ENCODE measurements at places on chromosomes 6 and 20.

GRCh38 chr6:118677193-118677592 lies 25.8 kb upstream of the CEP85L start:
- no peak for DNase-seq

- DNase-seq = no peak
These were observed 24.9 kb downstream of the SASH1 start for GRCh38 chr6:148367411-148368024.

DNA sequence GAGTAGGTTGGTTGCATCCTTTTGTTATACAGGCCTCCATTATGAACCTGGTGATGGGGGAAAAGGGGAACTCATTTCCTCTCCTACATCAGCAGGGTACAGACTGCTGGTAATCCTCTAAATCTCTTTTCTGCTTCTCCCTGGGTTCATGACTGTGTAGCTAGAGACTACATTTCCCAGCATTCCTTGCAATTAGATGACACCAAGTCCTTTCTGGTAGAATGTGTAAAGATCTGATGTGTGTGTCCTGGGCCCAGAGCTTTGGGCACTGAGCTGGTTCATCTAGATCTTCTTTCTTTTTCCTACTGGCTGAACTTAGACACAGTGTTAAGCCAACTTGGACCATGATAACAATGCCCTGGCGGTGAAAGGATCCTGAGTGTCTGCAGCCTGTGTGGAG lies 104.7 kb upstream of the IFNGR1 start:
- DNase-seq = no peak

GRCh38 chr20:219290-220115 lies 7.6 kb upstream of the DEFB129 start:
- no peak for DNase-seq

GRCh38 chr6:150201772-150202329 lies 59.0 kb downstream of the PPP1R14C start:
- no peak for DNase-seq

DNA sequence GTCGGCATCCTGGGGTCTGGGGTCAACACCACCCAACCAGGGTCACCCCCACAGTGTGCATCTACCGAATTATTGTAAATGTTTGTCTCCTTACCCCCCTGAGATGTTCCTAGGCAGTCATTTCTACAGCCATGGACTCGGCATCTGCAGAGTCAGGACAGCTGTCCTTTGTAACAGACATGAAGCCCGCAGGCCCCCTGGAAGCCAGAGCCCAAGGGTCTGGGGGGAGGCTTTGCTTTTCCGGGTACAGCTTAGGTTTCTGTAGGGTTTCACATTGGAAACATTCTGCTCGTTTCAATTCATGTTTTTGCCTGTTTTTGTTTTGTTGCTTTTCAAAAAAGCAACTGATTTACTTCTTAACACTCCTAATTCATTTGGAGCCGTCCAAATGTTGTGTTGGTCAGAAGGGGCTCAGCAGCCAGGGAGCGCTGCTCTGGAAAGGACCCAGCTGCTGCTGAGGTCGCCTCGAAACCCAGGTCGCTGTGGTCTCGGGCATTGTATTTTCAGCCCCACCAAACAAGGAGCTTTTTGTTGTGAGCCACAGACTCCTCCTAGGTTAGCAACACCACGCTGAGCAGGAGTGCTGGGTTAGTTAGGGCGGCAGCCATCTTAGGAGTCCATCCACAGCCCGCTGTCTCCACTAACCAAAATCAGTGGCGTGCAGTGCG lies 160.4 kb downstream of the TMEM242 start:
- DNase-seq = no peak

GRCh38 chr6:47722194-47722593 lies 23.8 kb downstream of the ADGRF4 start:
- no peak for DNase-seq

GRCh38 chr20:45098103-45098773 lies 2.7 kb downstream of the KCNS1 start:
- peak; percentile 35 for DNase-seq

DNA sequence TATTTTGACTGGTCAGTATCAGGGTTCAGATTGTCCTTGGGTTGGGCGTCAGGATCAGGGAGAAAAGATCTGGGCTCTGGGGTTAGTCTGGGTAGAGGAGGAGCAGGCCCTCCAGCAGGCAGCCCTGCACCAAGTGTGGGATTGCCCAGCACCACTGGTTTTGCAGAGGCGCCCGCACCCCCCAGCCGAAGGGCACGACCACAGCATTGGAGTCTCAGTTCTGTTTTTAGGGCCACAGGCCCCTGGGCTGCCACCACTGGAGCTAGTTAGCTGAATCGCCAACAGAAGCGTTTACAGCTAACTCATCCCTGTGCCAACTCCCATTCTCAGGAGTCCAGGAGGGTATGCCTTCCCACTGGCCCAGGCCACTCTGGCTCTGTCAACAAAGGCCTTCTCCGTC lies 84.2 kb downstream of the TCP11 start:
- DNase-seq = no peak

DNA sequence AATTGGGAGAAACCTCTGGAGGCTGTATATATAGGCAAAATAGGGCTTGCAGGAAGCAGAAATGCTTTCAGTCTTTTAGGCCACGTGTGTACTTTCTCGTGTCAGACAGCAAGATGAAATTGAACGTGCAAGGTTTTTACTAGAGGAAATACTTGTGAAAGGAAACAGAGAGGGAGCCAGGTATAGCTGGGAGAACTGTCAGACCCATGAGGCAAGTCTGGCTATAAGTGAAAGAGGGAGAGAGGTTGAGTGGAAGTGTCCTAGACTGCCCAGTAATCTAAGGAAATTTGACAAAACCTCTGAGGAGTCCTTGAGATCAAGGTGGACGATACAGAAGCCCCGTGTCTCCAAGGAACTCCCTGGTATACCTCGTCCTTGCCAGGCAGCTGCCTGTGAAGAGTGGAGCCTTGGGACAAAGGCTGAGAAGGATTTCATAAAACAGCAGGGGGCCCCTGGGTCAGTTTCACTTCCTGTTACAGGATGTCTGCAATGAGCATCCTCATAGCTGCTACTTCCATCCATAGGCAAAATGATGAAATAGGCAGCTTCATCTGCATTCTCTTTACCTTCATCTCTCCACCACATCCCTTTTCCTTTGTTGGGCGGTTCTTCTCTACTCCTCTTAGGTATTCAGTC lies 114.4 kb upstream of the MAP3K7 start:
- DNase-seq = no peak

GRCh38 chr20:19451231-19451922 lies 238.9 kb downstream of the SLC24A3 start:
- no peak for DNase-seq

DNA sequence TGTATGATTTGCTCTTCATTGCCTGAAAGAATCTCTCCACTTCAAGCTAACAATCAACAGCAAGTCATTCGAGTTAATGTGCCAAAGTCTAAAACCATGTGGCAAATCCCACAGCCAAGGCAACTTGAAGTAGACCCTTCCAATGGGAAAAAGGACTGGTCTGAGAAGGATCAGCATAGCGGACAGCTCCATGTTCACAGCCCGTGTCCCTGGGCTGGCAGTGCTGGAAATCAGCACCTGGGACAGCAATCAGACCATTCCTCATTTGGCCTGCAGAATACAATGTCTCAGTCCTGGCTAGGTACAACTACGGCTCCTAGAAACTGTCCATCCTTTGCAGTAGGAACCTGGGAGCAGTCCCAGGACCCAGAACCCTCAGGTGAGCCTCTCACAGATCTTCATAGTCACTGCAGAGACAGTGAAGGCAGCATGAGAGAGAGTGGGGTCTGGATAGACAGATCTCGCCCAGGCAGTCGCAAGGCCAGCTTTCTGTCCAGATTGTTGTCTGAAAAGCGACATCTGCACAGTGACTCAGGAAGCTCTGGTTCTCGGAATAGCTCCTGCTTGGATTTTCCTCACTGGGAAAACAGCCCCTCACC lies 1.1 kb downstream of the GJA10 start:
- no peak for DNase-seq

GRCh38 chr6:117449549-117450439 lies 24.1 kb upstream of the ROS1 start:
- peak; percentile 36 for DNase-seq

DNA sequence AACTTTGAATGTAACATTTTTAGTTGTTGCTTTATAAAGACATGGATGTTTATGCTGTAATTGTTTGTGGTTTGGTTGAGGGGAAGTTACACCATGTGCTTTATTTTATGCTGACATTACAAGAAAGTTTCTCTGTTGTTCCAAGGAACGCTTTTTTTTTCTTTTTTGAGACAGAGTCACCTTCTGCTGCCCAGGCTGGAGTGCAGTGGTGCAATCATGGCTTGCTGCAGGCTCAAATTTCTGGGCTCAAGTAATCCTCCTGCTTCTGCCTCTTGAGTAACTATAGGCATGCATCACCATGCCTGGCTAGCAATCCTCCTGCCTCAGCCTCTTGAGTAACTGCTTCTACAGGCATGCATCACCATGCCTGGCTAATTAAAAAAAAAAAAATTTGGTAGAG lies 21.0 kb upstream of the IFNGR1 start:
- DNase-seq = no peak

DNA sequence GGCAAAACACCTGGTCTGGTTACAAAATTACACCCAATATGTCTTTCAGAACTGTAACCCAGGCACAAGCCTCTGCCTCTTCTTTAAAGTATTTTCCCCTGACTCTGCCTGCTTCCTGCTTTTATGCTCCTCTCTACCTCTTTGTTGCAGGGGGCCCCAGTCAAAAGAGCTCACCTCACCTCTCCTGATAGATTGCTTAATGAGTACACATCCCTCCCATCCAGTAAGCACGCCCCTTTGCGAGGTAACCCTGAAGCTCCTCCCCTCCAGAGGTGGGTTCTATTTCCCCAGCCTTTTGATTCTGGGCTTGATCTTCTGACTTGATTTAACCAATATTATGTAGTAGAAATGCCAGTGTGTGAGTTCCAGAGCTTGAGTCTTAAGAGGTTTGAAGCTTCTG lies 56.6 kb upstream of the EYA2 start:
- DNase-seq = no peak

DNA sequence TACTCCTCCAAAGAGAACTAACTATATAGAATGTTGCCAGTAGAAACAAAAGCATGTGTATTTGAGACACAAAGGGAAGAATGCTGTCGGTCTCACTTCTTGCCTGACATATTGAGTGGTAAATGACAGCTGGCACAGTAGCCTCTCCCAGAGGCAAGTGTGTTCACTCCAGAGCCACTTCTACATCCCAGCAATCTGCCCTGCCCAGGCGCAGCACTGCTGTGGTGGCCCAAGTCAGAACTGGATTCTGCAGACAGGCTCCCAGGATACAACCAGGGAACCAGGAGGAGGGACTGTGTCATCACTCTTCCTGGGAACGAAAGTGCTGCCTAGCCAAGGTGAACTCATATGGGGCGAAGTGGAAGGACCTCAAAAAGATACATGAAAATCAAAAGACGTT lies 103.2 kb upstream of the ARMC2 start:
- no peak for DNase-seq

DNA sequence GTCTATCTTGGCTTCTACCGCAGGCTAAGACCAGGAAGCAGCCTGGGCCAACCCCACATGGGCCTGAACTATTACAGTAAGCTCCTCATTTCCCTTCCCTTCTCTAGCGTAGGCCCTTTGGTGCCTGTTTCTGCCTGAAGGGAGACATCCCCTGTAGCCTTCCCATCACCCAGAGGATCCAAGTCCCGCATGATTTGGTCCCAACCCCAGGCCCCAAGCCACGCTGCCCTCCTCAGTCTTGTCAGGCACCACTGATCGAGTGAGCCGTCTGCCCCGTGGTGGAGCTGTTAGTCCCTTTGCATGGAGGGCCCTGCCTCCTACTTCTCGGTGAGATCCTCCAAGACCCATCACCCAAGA lies 46.4 kb downstream of the EBF4 start:
- DNase-seq = no peak

GRCh38 chr6:8627085-8627861 lies 191.9 kb upstream of the SLC35B3 start:
- no peak for DNase-seq

DNA sequence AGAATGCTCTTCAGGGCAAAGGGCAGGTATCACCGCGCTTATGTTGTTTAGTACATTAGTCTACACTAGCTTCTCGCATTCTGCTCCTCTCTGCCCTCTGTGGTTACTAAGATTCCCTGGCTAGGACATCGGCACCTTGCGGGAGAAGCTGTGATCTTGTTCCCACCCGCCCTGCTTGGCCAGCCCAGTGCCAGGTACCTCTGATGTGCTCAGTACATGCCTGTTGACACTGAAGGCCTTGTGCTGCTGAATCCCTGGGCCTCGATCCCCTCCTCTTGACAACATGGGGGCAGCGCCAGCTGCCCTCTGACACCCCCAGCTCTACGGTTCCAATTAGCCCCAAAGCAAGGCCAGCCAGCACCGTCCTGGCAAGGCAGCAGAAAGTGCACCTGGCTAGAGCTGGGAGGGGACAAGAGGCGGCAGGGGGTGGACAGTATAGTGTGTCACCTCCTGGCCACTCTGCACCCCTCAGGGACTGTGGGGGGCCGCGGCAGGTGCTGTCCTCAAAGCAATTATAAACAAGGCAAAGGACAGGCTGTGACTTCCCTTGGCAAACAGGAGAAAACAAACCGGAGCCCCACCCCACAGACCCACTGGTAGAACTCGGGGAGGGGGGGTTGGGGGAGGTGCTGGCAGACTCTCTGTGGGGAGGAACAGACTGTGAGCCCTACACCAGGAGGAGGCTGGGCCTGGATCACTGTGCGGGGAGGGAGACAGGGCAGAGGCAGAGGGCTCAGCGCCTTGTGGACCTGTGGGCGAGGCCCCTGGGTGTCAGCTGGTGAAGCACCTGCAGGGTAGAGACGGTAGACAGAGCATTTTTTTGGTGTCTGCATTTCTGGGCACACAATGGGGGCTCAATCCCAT lies 7.1 kb downstream of the TFEB start:
- no peak for DNase-seq

DNA sequence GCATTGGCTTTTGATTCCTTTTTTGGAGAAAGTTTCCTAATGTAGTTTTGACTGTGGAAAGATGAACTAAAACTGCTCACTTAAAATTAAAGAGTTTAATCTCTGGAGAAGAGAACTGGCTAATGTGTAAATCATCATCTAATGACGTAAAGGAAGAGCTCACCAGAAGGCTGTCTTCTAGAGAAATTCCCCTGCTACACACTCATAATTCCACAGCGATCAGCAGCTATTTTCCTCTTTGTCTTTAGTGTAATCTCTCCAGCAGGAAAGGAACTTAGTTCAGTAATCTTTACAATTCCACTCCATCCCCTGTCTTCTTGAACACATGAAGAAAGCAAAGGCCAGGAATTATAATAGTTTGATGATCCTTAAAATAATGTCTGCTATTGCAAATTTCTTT lies 15.8 kb downstream of the SPTLC3 start:
- DNase-seq = no peak

DNA sequence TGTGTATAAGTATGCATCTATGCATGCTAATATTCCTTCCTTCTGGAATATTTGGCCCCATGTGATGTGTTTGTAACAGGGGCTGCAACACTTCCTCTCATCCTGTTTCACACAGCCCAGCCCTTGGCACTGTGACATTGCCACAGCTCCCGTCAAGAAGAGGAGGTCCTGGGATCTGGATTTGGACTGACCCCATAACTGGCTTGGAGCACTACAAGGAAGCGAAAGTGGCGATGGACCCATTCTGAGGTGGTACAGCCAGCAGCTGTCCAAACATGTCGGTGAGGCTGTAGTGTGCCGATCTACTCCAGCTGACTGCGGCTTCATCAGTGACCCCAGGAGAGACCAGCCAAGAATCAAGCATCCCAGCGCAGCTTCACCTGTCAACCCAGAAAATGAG lies 18.2 kb downstream of the SYNDIG1 start:
- no peak for DNase-seq

All from activated T-cell treated with anti-CD3 and anti-CD28 coated beads, Interleukin-2, amount 50 U/mL, for 48 hours (primary cell).